ENCODE measurements at places on chromosomes 12 and 14.

DNA sequence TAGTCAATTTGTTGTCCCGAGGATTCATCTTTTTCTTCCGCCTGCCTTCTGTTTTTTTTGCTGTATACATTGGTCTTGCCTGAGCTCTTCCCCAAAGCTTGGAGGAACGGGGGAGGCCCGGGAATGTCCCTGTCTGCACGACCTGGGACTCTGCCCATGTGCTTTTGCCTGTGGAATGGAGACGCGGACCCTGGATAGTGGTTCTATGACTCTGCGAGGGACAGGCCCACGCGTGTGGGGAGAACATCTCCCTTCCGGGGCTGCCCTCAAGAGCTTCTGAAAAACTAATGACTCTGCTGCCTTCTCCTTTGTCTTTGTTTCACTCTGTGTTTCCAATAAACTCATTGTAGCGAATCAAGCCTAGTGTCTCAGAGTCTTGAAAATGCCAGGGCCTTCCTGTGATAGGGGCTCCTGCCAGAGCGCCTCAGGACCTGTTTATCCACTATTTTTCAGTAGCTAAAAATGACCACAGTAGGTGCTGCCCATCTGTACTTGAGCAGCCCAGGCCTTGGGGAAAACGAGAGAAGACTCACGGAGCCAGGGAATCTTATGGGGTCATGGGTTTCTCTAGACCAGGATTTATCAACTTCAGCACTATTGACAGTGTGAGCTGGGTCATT, 12.3 kb downstream of the KRT83 start:
- DNase-seq: no peak

DNA sequence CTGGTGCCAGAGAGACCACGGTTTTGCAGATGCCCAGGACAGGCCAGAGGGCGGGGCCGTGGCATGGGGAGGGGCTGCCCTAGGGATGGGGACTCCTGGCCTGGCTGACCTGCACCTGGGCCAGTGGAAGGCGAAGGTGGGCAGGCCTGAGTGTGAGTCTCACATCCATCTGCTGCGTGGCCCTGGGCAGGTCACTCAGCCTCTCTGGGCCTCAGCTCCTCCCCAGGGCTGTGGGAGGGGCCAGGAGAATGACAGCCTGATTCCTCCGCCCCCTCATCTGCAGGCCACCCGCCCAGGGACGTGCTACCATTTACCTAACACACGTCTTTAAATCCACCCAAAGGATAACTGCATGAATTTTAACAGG, 90.9 kb downstream of the GALNT9 start:
- DNase-seq: no peak

- no peak for DNase-seq
Observed at GRCh38 chr12:17640615-17641014, 449.4 kb downstream of the RERGL start.

DNA sequence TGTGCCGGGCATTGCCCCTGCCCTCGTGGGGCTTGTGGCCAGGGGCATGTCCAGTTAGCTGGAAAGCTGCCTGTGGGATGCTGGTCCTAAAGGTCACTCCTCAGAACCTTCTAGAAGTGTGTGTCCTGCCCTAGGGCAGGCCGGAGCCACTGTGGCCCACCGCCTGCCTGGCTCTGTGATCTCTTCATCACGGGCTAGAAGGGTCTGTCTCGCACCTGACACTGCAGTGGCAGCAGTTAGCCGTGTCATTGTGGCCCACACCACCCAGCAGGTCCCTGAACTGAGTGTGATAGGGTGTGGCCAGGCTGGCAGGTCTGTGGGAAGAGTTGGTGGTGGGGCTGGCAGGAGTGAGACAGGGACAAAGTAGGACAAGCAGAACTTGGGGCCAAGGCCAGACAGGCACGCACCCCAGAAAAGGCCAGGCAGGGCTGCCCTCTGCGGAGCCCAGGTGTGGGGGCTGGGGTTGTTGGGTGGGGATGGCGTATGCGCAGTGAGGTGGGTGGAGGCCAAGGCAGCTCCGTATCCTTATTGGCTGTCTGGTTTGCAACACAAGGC, 41.2 kb downstream of the ADGRD1 start:
- no peak for DNase-seq

DNA sequence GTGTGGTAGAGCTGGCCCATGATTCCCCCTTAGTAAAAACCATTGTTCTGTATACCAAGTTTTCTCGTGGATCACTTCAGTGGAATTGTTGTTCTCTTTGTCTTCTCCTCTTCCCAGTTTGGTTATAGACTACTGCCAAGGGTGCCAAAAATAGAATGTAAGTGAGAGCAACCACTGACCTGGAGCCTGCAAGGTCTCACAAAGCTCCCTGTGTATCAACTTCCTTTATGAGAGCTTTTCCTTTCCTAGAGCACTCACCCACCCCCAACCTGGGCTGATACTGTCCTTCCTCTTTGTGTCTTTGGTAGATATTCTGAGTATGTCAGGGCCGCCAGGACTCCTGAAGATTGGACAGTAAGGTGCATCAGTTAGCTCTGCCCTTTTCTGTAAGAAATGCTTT, 101.0 kb downstream of the SCN8A start:
- no peak for DNase-seq

DNA sequence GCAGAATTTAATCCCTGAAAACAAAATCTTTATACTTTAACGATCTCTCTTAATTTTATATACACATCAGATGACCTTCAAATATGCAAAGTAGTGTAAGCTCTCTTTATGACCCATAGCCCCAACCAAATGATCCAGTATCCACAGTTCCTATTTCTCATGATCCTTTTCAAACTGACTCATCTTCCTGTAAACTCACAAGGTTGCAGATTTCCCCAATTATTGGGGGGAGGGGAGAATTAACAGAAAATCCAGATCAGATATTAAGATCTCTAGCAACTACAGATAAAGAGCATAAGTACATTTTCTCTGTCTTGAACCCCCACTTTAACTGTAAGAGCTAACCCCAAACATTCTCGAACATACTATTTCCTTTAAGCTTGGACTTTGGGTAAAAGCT, 12.5 kb downstream of the GNS start:
- DNase-seq: no peak

DNA sequence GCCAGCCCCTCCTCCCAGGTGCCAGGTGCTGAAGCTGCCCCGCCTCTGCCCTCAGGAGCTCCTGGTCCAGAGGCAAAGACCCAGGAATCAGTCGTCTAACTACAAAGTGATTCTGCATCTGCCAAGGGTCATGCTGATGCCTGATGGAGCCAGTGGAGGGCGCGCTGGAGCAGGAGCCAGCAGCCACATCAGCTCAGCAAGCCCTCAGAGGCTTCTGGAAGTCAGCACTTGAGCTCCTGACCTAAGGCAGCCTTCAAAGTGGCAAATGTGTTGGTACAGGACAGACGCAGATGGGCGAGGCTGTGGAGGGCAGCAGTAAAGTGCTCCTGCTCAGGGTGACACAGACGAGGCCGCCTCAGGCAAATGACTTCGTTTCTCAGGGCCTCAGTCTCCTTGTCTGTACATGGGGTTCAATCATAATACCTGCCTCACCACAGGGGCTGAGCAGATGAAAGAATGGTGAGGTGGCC, 10.9 kb downstream of the C12orf43 start:
- no peak for DNase-seq

DNA sequence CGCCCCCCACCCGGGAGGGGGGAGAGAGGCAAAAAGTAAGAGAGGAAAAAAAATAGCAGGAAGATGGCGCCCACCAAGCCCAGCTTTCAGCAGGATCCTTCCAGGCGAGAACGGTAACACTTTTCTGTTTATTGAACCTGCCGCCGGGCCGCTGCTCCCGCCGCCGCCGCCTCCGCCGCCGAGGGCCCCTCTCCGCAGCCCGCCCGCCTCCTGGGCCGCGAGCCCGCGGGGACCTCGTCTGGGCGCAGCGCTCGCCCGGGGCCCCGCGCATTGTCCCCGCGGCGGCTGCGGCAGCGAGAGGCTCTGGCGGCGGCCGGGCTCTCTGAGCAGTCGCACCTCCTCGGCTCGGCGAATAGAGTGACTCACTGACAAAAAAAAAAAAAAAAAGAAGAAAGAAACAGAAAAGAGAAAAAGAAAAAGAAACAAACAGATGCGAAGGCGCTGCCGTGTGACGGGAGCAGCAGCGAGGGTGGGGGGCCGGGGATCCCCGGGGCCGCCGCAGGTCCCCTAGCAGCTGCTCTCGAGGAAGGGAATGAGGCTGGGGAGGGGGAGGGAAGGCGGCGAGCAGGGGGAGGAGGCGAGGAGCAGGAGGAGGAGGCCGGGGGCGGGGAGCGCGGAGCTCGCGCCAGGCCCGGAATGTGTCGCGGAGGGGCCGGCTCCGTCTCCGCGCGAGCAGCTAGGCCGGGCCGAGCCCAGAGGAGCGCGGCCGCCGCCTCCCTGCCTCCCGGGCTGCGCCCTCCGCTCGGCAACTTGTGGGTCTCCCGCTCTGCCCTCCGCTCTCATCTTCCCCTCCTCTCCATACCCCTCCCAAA, 781 bp downstream of the NPAS3 start:
- DNase-seq: peak; percentile 67

Measured in dorsolateral prefrontal cortex (tissue), 122 donors.